ENCODE measurements at places on chromosomes 11 and 22.

- DNase-seq = no peak
Measured at GRCh38 chr11:74070723-74071492, 62.0 kb upstream of the UCP3 start.

DNA sequence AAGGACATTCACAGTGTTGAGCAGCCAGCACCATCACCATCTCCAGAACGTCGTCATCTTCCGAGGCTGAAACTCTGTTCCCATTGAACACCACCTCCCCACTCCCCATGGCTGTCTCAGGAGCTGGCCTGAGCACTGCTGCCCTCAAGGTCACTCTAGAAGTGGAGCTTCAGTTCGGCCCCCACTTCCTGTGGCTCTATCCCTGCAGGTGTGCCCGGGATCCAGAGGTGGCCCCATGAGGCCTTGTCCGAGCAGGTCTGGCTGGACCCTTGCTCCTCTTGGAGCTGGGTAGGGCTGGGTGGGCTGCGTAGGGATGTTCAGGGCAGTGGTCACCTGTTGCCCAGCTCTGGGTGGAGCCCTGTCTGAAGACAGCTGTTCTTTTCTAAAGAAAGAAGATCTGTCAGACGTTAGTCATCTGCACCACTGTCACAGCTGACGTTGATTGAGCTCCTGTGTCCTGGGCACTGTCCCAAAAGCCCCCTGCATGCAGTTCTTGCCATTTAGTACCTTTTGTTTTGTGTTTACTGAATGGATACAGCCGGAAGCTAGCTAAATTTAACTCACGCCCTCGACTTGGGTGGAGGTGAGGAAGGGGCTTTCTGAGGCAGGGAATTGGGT lies 75.5 kb upstream of the CLDN5 start:
- DNase-seq = no peak

DNA sequence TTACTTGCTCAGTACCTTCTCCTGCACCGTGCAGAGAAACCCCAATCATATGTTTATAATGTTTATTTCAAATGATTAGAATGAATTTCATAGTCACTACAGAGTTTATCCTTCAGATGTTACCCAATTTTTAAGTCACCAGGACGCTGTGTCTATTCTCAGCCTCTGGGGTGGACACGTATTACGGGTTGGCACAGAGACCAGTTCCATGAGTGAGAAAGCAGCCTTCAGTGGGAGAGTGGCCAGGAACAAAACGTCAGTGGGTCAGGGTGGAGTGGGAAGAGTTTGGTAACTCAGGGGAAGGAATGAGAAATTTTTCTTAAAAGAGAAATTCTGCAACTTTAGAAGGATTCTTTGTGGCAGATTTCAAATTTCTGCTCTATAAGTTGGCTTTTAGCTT lies 77.1 kb upstream of the MTMR2 start:
- DNase-seq = no peak

GRCh38 chr11:68011051-68011943 lies 1.2 kb downstream of the ALDH3B1 start:
- no peak for DNase-seq

DNA sequence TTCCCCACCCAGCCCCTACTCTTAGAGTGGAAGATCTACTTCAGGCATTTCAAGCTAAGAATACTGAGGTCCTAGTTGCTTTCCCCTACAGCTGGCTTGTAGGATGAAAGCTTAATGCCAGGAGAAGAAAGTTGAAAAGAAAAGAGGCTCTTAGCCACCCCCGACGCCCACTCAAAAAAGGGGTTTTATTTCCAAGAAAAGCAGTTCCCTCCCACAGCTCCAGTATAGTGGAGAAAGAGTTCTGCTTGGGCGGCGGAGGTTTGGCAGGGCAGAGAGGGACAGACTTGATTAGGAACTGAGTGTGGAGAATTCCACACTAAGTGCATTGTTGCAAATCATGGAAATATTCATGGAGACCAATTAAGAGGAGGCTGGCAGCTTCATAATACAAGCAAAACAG lies 470.9 kb downstream of the ETS1 start:
- DNase-seq = no peak

GRCh38 chr11:68831124-68831523 lies 10.6 kb downstream of the CPT1A start:
- DNase-seq = no peak

DNA sequence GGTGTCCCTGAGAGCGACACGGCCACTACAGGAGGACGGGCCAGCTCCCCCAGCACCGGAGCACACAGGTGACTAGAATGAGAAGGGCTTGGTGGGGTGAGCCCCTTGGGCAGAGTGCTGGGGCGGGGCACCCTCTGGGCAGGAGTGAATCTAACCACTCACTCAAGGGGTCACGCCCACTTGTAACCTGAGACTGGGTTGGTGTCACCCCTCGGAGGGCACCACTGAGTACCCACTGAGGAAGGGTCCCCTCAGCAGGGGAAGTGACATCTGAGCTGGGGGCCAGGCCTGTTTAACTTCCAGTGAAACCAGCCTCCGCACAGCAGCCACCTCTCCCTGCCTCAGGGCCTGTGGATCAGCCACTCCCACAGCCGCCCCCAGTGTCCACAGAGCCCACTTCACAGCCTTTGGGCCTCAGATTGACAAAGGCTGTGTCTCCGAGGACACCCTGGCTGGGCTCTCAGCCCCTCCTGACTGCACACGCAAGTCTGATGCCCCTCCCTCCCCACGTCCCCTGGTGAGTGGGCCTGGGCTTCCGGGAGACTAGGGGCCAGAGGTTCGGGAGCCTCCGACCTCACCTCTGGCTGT lies 5.6 kb downstream of the GATD1 start:
- DNase-seq = no peak

- peak; percentile 53 for DNase-seq
Measured at GRCh38 chr11:118048472-118049370, 28.2 kb upstream of the TMPRSS4 start.

DNA sequence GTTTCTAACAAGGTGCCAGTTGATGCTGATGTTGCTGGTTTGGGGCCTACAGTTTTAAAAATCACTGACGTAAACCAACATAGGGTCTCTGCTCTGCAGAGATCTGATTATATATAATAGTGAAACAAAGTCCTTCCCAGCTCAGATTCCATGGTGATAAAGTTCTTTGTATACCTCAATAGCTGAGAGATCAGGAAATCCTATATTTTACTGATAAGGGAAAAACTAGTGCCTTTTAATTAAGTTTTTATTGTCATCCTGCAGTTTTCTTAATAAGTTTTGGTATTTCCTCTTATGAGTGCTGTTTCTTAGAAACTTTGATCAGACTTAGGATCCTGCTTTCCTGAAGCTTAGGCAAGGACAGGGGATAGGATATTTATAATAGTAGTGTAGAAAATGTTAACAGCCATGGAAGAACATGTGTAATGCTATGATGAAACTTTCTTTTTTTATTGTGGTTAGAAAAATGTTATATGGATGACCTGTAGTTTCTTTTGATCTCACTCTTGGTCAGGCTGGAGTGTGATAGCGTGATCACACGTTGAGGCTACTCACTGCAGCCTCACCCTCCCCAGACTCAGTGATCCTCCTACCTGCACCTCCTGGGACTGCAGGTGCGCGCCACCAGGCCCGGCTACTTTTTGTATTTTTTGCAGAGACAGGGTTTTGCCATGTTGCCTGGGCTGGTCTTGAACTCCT lies 14.1 kb downstream of the CAPRIN1 start:
- DNase-seq = no peak

- DNase-seq = no peak
Measured at GRCh38 chr11:16111690-16112089, 244.7 kb downstream of the SOX6 start.

DNA sequence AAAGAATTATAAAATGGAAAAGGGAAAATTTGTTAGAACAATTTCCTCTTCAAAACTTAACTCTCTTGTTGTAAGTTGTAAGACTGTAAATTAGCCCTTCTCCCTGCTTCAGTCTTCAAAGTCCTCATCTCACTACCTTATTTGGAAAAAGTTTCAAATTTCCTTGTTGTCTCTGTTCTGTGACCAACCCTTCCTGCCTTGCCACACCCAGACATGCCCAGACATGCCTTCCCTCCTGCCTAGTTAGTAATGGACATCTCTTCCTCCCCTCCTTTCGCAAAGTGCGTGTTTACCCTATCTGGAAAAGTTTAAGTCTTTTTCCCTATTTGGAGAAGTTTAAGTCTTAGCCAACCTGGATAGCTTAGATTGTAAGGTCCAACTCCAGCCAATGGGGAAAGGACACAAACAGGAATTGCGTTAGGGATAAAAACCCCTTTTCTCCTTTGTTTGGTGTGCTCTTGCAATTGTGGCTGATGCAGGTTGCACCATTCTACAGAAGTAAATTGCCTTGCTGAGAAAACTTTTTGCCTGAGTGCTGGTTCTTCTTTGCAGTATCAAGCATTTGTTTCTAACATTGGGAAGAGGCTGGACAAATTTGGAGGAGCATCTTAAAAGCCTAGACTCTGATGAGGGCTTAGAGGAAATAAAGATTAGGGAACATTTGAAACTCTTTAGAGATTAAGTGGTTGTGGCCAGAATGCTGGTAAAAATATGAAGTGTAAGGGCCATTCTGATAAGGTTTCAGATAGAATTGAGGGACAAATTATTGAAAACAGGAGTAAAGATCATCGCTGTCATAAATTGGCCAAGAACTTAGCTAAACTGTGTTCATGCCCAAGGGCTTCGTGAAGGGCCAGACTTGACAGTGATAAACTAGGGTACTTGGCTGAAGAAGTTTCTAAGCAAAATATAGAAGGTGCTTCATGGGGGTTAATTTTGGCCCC lies 15.4 kb downstream of the OR52K2 start:
- DNase-seq = no peak

GRCh38 chr11:60634126-60634525 lies 65.3 kb upstream of the MS4A8 start:
- DNase-seq = no peak

DNA sequence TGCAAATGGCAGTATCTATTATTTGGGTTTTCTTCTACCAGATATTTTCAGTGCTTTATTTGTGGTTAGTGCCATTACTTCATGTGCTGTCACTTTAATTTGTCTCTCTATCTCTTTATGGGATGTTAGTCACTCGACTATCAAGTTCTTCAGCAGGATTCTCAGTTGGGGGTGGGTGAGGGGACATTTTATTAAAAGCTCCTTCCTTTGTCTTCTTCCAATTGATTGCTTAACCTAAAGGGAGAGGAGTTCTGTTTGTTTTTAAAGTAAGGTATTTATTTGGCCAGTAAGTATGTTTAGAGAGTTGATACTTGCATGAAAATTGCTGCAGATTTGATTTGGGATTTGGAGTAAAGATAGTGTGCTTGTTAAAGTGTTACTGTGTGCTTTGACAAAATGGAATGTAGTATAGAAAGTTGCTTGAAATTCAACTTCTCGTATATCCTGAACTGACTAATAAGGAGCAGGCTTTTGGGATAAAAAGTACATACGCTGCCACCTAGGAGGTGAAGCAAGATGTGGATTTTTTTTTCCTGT lies 10.3 kb downstream of the YAP1 start:
- no peak for DNase-seq

GRCh38 chr11:87804176-87804575 lies 371.1 kb downstream of the RAB38 start:
- DNase-seq = no peak

DNA sequence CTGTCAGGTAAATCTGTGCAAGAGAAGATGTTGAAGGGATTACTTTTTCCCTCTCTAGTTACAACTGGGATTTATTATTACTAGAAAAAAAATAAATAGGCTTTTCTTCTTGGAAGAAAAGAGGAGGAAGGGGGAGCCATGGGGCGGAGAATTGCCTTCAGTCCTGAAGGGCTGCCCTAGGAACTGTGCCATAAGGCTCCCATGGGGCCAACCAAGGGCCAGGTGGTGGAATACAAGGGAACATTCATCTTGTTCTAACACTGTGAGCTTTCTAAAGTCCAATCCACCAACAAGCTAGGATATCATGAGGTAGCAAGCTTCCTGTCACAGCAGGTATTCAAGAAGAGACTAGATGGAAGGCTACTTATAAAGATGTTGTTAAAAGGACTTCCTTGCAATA lies 24.8 kb upstream of the NRIP3 start:
- DNase-seq = peak; percentile 15

DNA sequence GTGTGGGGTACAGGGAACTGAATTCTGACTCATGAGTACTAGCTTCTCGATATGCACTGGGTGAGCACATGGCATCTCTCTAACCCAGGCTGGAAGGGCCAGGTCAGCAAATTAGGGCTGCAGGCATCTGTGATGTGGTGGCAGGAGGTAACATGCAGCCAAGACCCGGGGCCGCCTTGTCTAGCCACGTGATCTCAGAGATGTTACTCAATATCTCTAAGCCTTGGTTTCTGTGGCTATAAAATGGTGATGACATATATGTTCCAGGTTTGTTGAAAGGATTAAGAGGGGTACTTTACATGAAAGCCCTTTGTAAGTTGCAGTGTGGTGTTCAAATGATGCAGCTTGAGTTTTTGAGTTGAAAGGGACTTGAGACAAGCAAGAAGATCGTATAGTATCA lies 3.2 kb downstream of the ST14 start:
- DNase-seq = no peak

DNA sequence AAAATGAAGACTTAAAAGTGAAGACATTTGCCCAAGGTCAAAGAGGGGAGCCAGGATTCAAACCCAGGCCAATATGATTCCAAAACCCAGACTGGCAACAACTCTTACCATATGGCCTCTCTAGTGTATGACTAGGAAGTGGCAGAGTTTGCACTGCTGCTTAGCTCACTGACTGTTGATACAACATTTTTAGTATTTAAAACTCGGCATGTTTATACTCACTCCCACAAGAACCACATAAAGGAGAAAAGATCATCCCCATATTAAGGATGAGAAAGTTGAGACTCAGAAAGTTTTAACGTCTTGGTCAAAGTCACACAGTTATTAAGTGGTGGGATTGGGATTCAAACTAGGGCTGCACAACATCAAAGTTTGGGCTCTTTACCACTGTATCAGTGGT lies 81.7 kb downstream of the CCDC34 start:
- no peak for DNase-seq

DNA sequence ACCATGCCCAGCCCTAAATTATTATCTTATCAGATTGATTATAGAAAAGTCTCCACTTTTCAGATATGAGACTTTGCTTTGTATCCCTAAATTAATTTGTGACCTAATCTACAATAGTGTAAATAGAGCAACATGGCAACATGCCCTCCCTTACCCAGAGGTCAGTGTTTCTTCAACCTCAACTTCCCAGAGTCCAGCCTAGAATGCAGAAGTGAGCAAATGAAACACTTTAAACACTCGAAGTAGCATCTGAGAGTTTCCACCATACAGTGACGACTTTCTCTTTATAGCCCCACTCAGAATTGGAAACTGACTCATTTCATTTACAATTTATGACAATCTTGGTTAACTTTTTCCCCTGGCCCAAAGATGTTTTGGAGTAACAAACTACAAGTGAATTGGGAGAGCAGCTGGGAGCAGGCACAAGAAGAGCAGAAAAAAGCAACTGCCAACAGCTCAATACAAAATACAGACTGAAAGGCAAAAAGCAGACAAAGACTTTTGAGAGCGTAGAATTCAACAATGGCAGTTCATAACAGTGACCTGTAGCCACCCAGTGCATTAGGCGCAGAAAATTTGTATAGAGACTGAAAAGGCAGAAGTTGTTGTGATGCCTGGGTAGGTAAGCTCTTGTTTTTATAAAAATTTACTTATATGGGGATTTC lies 10.1 kb upstream of the BLID start:
- no peak for DNase-seq

- DNase-seq = no peak
Measured at GRCh38 chr22:39713799-39714290, 143.3 kb downstream of the CACNA1I start.

- no peak for DNase-seq
Measured at GRCh38 chr11:72267956-72268617, 24.1 kb upstream of the PHOX2A start.

Data from activated CD8-positive, alpha-beta memory T cell treated with anti-CD3 and anti-CD28 coated beads, Interleukin-2, amount 50 U/mL, for 48 hours (primary cell).